Activated T-cell treated with anti-CD3 and anti-CD28 coated beads for 24 hours (primary cell): ENCODE measurements at places on chromosomes 7 and 10.
A peak's percentile ranks its signal among the peaks of the same experiment; 100 is the strongest.

- no peak for DNase-seq
Observed at GRCh38 chr10:60894786-60895185, 49.2 kb downstream of the RHOBTB1 start.

DNA sequence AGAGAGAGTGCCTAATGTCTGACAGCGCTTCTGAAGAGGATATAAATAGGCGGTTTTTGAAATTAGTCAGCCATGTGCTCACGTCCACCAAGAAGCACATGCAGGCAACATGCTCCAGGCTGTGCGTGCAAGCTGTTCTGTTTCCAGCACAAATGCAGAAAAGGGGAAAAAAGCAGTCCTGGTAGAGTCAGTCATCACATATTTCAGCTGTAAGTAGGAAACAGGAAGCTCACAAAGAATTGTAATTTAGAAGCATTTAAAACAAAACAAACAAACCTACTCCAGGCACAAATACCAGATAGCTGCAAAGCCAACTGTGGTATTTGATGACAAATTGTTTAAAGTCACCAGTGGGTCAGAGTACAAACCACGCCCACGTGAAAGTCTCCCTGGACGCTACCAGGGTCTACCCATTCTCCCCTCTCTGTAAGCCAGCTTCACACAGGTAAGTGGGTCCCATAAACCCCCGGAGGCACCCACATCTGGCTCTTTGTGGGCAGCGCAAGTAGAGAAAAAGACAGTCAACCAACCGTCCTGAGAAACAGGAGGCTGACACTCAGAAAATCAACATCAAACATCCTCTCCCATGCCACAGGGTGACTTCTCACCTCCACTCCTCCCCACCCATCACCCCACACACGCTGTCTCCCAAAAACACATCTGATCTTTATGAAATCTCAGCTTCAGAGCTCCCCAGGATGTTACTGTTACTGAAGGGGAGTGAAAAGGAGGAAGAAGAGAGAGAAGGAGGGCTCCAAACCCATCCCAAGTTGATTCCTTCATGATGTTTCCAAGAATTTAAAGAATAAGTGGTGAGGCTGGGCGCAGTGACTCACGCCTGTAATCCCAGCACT lies 186.4 kb downstream of the FAM107B start:
- DNase-seq = peak; percentile 59

GRCh38 chr10:69202332-69202731 lies 17.8 kb upstream of the HKDC1 start:
- no peak for DNase-seq

- no peak for DNase-seq
Observed at GRCh38 chr7:14752301-14752700, 150.2 kb downstream of the DGKB start.

GRCh38 chr10:48725708-48726107 lies 41.0 kb downstream of the WDFY4 start:
- DNase-seq = no peak

DNA sequence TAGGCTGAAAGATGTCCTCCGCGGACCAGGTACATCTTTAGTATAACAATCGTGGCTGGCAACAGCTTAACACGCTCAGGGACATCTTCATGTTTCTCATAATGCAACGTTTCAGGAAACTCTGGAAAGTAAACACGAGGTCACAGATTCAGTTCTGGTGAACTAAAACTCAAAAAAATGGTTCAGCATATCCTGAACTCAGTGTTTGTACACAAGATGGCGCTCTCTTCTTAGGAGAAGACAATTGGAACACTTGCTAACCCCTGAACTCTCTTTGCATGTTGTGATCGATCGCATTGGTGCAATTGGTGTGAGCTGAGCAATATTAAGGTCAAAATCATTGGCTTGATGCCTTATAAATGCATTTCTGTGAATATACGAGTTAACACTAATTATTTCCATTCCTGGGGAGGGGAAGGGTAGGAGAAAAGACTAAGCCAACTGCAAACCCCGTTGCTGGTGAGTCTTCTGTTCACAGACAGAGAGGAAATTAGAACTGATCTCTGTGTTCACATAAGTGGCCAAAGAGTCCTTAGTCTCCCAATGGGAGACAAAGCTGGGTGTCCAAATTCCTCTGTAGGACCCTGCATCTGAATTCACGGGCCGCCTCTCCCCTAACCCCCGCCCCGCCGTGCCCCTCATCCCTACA lies 52.6 kb upstream of the FAM180A start:
- DNase-seq = peak; percentile 20

- no peak for DNase-seq
Observed at GRCh38 chr7:70881167-70881847, 250.6 kb upstream of the GALNT17 start.

DNA sequence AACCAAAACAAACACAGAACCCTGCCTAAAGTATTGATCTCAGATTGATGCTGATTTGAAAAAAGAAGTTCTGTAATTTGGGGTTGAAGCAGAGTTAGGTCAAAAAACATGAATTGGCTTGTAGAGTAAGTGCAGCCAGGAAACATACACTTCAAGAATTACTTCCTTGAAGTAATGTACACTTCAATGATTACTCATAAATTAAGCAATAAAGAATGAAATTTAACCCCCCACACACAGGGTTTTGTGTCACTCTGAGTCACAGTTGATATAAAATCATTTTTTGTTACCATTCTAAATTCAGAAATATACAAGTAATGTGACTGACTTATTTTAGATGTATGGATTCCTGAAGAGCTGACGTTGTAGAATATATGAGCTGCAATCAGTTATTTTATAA lies 622.2 kb downstream of the POM121L12 start:
- no peak for DNase-seq

- DNase-seq = no peak
Observed at GRCh38 chr7:24115661-24116060, 168.3 kb upstream of the NPY start.

DNA sequence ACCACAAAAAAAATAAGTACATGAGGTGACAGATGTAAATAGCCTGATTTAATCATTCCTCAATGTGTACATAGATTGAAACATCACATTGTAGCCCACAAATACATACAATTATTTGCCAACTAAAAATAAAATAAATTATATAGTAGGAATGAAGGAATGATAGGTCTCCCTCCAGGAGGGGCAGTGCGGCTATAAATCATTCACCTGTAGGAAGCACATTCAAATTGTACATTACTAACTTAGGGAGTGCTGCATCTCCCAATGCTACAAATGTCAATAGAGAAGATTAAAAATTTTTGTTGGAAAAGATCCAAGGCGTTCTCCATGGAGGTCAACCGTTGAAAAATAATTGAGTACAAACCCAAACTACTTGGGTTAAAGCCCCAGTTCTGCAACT lies 4.2 kb downstream of the KBTBD2 start:
- no peak for DNase-seq

DNA sequence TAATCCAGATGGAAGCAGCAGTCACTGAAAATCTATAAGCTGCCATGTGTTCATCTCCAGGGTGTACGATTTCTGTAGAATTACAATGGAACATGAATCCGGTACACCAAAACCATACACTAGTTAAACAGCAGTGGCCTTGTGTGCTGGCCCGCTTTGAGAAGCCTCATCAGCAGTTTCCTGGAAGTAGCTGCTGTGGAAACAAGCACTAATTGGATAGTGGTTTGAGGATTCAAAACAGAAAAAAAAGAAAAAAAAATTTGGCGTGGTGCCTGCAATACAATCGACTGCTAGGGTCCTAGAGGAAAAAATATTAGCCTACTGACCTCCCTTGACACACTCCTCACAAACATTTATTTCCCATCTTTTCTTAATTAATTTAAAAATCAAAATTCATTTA lies 545.9 kb downstream of the SORCS1 start:
- DNase-seq = no peak

GRCh38 chr10:84407388-84408049 lies 79.1 kb downstream of the CCSER2 start:
- DNase-seq = no peak

- DNase-seq = no peak
Observed at GRCh38 chr10:31668326-31668725, 260.3 kb downstream of the ARHGAP12 start.

- no peak for DNase-seq
Observed at GRCh38 chr10:60388709-60389301, 870 bp downstream of the ANK3 start.

DNA sequence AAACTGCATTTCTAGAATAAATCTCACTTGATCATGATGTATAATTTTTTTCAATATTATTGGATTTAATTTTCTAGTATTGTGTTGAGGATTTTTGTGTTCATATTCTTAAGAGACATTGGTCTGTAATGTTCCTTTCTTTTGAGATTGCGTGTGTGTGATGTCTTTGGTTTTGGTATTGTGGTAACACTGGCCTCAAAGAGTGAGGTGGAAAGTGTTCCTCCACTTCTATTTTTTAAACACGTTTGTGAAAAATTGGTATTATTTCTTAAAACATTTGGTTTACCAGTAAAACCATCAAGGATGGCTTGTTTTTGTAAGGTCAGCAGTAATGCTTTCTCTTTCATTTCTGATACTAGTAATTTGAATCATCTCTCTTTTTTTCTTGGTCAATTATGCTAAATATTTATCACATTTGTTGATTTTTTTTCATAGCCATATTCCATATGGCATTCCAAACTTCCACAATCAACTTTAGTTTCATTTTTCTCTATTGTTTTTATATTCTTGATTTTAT lies 290.2 kb upstream of the CDC14C start:
- DNase-seq = no peak

GRCh38 chr7:25953859-25954258 lies 198.1 kb upstream of the NFE2L3 start:
- DNase-seq = no peak

DNA sequence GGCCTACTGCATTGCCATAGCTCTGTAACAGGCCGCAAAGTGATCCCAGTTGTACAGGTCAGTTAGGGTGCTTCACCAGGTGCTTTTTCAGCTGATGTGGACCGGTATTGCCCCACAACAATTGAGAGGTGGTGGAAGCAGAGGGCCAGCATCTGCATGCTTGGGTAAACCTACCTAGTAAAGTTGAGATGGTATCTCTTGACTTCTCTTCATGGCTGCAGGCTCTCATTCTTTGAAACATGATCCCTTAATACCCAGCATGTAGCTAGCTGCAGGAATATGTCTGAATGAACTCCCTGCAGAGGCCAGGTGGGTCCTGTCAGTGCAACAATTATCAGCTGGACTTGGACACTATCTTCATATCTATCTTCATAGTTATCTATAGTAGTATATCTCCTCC lies 60.7 kb upstream of the CCDC6 start:
- DNase-seq = no peak

GRCh38 chr10:88833723-88834122 lies 17.9 kb downstream of the ANKRD22 start:
- no peak for DNase-seq

DNA sequence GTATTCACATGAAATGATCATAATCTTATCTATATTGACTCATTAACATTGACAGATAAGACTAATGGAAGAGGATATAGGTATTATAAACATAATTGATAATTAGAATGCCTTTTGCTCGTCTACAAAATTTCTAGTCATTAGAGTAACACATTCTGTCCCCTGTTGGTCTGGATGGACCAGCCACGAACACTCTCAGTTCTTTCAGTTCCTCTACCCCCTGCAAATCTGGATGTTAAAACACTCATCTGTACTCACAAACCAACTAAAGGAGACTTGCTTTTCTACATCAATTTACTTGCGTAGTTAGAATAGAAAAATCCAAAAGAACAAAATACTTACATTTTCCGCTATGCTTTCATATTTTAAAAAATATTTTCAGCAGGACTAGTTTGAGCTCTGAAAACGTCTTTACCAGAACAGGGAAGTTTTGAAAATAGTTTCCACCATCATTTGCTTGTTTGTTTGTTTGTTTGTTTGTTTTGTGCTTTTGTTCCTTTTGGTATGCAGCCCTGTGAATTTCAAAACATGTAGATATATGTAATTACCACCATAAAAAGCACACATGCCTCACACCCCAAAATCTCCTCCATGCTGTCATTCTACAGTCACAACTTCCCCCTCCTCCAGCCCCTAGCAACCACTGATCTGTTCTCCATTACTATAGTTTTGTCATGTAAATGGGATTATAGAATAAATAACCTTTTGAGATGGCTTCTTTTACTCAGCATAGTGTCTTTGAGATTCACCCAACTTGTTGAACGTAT lies 103.8 kb downstream of the FZD1 start:
- DNase-seq = no peak

DNA sequence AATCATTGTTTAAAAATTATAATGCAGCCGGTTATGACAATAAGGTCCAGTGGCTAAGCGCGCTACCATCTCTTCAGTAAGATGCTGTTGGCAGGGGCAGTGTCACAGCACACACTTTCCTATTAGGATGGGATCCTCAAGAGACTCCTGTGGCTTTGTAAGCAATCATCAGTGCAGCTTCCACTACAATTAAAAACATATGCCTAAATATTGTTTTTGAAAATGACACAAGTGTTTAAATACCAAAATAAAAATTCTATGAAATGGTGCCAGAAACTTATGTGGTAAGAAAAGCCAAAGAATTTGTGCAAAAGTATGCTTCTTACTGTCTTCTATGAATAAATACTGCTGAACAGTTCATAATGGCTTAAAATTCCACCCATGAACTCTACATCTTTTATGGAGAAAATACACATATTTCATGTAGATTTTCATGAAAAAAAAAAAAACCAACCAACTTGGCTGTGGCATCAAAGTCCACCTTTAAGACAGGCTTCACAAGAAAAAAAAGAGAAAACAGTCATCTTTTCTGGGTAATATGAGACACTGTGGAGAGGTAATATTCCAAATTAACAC lies 132.8 kb downstream of the SEMA3C start:
- DNase-seq = no peak

DNA sequence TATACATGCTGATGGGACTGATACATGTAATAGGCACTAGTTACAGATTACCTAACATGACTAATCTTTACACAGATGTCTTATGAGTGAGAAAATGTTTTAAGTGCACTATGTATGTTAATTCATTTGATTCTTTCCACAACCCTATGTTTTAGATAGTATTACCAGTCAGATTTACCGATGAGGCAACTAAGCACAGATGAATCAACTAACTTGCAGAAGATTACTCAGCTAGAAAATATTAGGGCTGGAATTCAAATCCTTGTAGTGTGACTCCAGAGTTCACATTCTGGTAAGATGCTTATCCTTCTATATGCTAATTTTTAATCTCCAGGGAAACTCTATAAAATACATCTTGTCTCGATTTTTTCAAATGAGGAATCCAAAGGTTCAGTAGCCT lies 964.9 kb downstream of the REEP3 start:
- DNase-seq = no peak

DNA sequence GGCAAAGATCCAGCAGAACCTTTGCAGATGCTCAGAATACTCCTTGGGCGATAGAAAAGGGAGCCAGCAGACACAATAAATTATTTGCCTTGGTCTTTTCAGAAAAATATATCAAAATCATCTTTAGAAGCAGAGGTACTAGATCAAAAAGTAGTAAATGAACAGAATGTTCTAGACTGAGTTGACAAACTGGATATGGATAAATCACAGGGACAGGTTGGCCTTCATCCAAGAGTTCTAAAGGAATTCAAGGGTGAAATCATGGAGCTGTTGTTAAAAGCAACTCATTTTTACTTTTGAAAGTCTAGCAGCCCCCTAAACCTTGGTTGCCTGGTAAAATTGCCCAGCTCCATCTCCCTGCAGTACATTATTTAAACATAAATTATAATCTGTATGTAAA lies 99.1 kb downstream of the PLCE1 start:
- DNase-seq = no peak
